ENCODE measurements at places on chromosomes 3 and 15.

DNA sequence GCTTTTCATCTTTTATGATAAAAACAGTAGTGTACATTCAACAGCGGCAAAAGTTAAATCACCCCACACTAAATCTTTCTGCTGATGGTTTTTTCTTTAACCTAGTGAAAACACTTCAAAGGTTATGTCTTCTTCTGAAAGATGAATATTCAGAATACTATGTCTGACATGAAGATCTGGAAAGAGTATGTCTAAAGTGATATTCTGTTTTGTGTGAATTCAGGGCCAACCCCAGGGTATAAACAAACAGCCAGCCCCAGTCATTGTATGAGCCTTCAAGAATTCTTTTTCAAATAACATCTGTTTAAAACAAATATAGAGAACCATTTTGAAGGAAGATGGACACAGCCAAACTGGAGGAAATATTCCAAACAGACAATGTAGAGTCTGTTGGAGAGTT lies 581.0 kb upstream of the NAALADL2 start:
- DNase-seq = no peak

DNA sequence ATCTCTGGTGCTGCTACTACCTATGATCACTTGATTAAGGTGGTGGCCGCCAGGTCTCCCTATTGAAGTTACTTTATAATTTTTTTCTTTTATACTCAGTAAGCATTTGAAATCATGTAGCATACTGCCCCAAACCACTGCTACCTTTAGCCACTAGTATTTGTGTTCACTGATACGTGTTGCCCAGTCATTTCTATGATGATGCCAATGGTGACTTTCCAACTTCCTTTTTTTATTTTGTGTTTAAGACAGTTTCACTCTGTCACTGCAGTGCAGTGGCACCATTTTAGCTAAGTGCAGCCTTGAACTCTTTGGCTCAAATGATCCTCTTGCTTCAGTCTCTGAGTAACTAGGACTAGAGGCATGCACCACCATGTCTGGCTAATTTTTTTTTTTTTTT lies 598.2 kb downstream of the NAALADL2 start:
- DNase-seq = no peak

DNA sequence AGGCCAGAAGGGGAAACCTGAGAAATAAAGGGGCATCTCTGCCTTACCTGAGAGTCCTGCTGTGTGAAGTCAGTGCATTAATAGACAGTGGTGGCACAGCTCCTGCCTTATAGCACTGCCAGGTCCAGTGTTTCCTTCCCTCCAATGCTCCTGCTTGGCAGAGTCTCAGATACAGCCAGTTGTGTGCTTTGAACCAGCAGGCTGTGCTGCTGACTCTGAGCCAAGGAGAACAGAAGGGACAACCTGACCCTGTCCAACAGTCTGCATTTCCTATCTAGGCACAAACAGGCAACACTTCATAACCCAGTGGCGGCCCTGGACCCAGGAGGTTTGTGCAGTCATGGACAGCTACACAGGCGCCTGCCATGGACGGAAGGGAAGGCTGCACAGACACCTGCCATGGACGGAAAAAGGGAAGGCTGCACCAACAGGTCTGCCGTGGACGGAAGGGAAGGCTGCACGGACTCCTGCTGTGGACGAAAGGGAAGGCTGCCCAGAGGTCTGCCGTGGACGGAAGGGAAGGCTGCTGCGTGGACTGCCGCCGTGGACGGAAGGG lies 33.9 kb upstream of the PLXNA1 start:
- DNase-seq = no peak

GRCh38 chr3:42134867-42135464 lies 43.8 kb downstream of the TRAK1 start:
- DNase-seq = no peak

DNA sequence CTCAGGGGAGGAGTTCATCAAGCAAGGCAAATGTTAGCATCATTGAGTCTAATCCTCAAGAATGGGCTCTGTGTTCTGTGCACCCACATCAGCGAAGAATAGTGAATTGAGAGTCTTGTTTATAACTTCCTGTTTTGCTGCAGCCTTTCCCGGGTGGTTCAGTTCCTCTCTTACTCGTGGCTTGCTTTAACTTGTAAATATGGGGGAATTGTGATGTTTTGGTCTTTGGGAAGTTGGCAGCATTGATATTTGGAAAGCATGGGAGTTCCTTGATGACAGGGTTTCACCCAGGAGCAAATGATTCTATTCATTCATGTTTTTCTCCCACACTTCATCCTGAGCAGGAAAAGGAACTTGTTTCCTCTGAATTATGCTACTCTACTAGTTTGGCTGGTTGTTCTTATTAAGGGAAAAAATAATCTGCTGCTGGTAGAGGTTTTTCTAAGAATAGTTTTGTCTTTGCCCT lies 40.4 kb downstream of the GPD1L start:
- no peak for DNase-seq

GRCh38 chr3:66392966-66393332 lies 107.9 kb downstream of the LRIG1 start:
- no peak for DNase-seq

DNA sequence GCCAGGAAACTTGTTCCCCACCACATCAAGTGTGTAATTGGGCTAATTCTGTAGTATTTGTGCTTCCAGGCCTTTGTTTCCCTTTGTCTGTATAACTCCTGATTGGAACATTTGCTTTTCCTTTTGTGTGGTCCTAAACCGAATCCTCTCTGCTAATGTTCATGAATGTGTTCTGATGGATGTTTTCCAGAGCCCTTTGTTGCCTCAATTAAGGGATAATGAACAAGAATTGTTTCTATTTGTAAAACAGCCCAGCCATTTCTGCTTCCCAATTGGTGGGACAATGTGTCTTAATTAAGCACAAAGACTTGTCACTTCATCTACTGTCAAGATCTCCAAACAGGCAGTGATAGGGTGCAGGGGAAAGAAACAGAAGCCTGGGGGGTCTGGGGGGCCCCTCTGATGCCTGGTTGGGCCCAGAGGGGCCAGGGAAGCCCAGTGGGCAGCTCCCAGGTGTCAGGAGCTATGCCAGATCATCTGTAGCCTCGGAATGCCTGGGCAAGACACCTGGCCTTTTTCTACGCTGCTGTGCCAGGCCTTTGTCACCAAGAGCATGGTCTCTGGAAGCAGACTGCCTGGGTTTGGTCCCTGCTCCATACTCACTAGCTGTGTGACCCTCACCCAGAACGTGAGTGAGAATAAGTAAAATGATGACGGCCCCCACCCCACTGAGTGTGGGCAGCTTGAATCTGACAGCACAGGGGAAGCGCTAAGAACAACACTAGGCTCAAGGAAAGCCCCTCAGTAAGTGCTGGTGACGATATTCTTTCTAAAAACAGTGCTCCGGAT lies 116.6 kb upstream of the PRR20G start:
- DNase-seq = no peak

GRCh38 chr3:72092778-72093177 lies 307.8 kb upstream of the PROK2 start:
- no peak for DNase-seq

GRCh38 chr3:53264718-53265117 lies 8.9 kb upstream of the TKT start:
- no peak for DNase-seq

DNA sequence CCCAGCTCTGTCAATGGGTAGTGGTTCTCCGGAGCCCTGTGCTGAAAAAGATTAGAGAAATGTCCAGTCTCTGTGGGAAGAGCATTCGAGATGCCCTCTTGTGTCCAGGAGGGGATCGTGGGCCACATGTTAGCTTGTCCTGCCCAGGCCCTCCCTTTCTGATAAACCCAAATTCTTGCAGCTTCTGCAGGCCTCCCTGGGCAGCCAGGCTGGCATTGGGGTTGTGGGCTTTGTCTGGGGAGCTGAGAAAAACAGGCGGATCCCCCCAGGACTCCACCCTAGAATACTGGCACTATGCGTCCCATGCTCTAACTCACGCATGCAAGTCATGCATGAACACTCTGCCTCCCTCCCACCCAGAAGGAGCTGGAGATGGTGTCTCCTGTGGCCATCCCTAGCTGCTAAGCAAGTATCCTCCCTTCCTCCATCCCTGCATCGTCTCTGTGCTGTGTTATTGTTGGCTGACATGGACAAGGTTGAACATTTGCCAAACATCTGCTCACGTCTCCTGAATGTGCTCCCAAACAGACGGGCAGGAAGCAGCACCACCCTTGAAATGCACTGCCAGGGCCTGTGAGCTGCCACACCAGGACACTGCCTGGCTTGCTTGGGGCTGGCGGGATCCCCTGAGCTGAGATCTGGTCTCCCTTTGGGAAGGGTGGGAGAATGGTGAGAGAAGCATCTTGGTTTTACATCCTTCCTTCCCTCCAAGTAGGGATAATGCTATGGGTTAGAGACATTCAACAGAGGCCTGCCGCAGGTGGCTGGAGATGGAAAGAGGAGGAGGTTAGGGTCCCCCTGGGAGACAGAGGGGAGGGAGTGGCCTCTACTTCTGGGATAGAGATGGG lies 26.5 kb downstream of the CFAP161 start:
- no peak for DNase-seq

DNA sequence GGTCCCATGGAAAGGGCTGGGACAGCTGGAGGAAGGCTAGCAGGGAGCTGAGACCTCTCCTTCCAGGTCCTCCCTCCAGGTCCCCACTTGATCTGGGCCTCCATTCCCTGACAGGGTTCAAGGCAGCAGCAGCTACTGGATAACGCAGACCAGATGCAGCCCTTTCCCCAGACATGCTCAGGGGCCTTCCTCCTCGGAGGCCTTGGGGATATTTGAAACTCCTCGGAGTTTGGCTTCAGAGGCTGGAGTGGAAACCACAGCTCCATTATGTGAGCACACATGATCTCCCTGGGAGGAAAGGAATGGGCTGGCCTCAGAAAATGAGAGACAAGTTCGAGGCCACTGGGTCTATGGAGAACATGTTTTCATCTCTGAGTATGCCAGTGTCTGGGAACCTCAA lies 119.3 kb downstream of the SMAD6 start:
- no peak for DNase-seq

DNA sequence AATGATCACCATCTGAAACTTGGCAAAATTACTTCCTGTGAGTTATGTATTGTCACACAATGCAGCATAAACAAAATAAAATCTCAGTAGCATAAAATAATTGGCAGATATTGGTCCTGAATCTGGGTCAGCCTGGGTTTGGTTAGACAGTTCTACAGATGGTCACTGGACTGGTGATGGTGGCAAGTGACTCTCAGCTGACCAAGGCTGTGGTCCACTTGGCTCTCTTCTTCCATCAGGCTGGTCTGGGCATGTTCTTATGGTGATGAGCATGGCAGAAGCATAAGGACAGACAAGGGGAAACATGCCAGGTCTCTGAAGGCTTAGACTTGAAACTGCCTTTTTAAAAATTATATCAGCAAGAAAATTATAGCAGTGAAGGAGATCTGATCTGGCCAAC lies 1205.0 kb upstream of the EPHA6 start:
- no peak for DNase-seq

DNA sequence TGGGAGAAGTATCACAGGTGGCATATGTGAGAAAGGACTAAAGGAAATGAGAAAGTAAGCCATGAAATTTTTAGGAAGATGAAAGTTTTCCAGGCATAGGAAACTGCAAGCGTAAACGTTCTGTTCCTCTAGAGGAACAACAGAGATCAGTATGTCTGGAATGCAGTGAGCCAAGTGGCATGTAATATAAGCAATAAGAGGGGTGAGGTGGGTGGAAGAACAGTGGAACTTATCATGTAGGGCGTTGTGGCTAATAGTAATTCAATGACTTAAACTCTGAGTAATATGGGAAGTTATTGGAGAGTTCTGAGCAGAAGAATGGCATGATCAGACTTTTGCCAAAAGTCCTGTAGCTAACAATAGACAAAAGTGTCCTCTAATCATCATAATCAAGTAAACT lies 902.9 kb downstream of the EPHA3 start:
- no peak for DNase-seq

- DNase-seq = no peak
Observed at GRCh38 chr3:127997961-127998360, 54.3 kb upstream of the SEC61A1 start.

DNA sequence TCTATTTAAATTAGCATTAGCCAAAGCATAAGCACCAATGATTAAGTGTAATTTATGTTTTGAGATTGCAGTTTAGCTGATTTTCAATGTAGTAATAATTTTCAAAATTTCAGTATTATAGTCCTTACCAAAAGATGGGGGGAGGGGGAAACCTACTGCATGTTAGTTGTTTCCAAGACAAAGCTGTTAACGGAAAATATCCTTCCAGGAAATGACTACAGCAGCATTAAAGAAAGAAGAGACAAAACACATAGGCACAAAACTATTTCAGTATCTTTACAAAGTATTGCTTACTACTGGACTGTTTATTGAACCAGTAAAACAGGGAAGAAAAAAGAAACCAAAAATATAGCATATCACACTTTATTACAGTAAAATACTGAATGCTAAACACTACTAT lies 10.5 kb downstream of the BNIP2 start:
- DNase-seq = no peak

DNA sequence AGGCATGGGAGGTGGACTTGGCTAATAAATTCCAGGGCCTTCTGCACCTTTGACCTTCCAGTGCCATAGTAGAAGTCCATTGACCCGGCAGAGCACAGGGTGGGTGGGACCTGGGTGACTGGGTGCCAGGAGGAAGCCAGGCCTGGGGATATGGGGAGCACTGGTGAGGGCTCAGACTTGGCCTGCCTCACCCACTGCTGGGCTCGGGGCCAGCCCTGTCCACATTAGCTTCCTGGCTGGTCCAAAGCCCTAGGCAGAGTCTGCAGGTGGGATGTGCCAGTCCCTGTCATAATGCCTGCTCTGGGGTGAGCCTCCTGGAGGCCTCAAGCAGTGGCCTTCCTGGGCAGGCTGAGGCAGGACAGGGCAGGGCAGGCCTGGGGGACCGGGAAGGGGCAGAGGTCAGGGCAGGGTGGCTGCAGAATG lies 38.1 kb upstream of the CHRNB4 start:
- DNase-seq = no peak

GRCh38 chr3:101962055-101962454 lies 112.7 kb downstream of the NFKBIZ start:
- no peak for DNase-seq

DNA sequence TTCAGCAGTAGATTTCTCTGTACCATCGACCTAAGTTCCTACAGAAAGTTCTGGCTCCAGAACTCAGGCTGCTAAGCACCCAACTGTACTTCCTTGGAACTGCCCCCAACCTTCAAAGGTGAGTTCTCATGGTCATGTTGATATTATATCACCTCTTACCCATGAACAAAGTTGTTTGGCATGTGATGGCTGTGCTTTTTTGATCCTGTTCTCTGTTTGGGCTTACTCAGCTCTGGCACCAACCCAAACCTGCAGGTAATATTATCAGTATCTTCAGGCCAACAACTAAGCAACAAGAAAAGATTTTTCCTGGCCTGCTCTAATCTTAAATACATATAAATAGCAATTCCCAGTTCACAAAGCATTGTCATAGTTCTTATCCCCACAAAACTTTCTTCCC lies 318.7 kb upstream of the LMCD1 start:
- no peak for DNase-seq

DNA sequence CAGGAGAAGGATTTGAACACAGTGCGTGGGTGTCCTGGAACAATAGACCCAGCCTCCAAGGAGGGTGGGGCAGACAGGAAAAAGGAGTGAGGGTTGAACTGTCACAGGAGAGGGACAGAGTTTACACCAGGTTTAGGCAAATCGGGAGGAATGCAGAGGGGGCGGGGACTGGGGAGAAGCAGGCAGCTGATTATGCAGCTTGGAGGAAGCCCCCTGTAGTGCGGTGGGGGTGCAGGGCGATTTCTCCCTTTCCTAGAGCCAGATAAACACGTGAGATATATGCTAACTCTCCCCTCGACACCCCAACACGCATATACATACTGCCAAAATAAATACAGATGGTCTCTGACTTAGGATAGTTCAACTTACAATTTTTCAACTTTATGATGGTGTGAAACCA lies 108.6 kb upstream of the PRR20G start:
- no peak for DNase-seq

Measured in activated naive CD4-positive, alpha-beta T cell treated with anti-CD3 and anti-CD28 coated beads, Interleukin-2, amount 50 U/mL, for 72 hours (primary cell).